Stromal cell of bone marrow (primary cell): ENCODE measurements at places on chromosomes 3 and 15.

DNA sequence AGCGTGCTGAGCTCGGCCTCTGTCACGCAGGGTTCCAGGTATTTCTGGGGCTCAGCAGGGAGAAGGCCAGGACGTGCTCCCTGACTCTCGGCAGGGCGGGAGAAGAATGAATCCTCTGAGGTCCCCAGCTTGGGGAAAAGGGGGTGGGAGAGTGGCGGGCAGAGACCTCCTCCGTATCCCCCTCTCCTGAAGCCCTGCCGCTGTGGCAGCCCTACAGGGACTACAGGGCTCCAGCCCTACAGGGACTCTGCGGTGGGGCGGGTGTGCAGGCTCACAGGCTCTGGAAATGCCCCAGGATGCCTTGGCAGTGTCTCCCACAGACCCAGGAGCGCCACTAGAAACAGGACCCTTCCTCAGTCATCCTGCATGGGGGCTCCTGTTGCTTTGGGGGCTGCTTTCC is 46.2 kb downstream of the HMCES start:
- DNase-seq, result no peak

GRCh38 chr3:138289701-138290100 is 40.0 kb downstream of the NME9 start:
- no peak for DNase-seq

DNA sequence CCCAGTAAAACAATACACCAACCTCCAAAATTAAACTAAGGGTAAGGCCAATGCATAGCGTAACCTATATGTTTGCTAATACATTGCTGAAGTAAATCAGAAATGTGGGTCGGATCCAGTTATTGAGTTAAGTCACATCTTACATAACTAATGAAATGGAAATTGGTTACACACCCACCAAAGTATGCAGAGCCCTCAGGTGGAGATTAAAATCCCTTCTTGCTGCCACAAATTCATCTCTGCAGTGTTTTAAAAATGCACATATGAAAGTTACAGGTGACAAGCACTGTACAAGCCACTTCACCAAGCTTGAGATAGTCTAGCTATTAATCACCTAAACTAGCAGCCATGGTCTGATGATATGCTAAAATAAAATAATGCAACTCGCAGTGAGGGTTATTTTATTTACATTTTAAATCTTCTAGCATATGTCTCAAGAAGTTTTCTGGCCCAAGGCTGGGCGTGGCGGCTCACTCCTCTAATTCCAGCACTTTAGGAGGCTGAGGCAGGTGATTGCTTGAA is 130.6 kb downstream of the AQP9 start:
- no peak for DNase-seq

DNA sequence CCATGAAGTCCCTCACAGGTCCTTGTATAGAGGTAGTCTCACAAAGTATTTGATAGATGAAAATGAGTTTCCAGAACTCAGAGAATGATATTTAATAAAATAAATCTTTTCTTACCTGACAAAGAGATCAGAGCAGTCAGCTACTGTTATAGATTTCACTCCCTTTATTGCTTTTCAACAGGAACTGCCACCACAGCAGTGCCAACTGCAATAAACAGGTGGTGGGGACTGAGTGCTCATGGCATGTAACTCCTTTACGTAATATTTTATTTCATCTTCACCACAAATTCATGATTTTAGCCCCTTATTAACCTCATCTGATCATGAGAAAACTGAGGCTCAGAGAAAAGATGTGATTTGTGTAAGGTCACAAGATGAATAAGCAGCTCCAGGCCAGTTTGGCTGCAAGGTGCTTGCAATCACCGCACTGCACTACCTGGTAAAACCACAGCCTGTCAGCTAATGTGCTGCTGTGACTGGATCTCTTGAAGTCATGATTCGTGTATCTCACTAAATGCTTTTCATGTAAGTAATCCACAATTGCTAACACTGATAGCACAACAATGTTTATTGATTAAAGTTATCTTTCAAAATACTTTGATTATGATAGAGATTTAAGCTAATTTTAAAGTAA is 78.8 kb downstream of the WNT5A start:
- DNase-seq, result no peak

DNA sequence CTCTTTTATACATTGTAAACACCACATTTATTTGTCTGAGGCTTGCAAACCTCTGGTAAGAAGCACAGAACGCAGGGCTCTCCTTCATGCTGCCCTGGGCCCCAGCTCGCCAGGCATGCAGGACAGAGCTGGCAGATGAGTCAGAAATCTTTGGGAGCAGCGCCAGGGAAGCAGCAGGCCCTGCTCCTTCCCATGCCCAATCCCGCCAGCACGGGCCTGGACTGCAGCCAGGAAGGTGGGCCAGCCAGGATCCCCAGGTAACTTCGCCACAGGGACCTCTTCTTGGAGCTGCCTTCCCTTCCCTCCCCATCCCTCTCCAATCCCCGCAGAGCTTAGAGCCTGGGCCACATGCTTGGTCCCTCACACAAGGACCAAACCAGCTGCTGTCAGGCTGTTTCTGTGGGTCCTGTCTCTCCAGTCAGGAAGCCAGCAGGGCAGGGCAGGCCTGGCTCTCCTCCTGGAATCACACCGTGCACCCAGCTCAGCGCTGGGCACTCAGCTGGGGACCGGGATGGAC is 8.8 kb downstream of the STOML1 start:
- peak; percentile 72 for DNase-seq

- DNase-seq, result no peak
Measured at GRCh38 chr15:93179700-93180102, 90.7 kb upstream of the RGMA start.

GRCh38 chr3:184343200-184343876 is 5.9 kb downstream of the FAM131A start:
- DNase-seq, result no peak

DNA sequence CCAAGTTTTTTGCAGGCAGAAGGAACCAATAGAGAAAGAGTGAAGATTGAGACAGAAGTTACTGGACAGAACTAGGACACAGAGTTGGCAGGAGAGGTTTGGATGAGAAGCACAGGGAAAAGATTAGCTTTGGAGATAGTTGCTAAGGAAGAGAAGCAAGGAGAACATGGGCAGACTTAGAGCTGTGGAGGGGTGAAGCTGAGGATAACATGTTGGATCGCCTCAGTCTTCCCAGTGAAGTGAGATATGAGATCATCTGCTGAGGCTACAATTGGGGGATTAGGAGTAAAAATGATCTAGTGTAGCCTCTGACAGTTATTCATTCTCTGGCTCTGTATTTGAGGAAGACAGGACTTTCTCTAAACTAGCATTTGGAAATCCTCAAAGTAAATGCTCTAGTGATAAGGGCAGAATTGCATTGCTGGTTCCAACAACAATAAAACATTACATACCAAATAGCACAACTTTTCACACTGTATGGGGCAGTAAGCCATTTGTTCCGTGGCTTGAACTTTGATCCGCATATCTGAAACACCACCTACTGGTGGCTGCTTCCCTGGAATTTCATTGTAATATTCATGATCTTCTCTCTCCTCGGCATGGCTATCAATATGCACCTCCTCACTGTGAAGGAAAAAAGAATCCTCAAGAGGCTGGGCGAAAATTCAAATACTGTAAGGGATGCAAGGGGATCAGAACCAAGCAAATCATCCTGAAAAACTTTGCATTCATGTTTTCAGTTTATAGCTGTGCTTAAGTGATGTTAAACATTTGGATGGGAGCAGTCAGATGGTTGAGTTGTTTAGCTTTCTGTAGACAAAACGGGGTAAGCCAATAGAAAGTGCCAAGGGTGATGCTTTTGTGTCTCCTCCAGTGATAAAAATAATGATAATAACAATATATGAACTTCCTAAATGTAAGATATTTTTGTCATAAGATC is 22.2 kb upstream of the EID1 start:
- peak; percentile 53 for DNase-seq

GRCh38 chr15:68356778-68357177 is 75.2 kb downstream of the ITGA11 start:
- no peak for DNase-seq

- DNase-seq, result no peak
Measured at GRCh38 chr3:75337226-75337900, 326.8 kb upstream of the FRG2C start.

- no peak for DNase-seq
Measured at GRCh38 chr3:177199206-177199760, 2.0 kb upstream of the TBL1XR1 start.

DNA sequence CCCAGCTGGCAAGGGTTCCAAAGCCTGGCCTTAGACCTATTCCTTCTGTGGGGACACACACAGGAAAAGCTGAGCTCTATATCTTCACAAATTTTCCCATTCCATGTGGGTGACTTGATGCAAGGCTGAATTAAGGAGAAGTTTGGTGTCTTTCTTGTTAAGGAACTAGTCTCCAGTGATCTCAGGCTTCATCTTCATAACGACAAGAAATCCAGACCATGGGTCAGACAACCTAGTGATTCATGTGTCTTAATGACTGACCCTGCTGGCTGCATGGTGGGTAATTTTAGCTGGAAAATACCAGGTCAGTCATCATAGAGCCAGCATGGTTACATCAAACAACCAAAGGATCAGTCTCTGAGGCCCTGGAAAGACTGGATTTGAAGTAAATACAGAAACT is 112.7 kb upstream of the SLC4A7 start:
- DNase-seq, result peak; percentile 57

- DNase-seq, result peak; percentile 50
Measured at GRCh38 chr3:42066516-42067181, 24.5 kb upstream of the TRAK1 start.

- DNase-seq, result no peak
Measured at GRCh38 chr3:41029356-41029755, 169.9 kb upstream of the CTNNB1 start.

GRCh38 chr3:183541235-183541655 is 14.3 kb downstream of the KLHL6 start:
- DNase-seq, result no peak

DNA sequence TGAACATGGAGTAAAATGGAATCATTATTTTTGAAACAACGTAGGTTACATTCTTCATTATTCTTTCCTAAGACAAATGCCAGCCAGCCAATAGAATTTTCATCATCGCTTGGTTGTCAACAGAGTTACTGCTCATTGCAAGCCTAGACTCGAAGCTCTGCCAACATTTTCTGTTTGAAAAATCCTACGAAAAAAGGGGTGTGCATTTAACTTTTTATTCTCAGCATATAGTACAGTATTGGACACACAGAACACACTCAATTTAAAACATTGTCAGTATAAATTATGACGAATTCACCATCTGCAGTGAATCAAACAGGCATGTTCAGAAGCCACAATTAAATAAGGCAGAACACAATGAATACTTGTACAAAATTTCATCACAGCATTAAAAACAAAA is 232.1 kb downstream of the NR1D2 start:
- DNase-seq, result no peak

DNA sequence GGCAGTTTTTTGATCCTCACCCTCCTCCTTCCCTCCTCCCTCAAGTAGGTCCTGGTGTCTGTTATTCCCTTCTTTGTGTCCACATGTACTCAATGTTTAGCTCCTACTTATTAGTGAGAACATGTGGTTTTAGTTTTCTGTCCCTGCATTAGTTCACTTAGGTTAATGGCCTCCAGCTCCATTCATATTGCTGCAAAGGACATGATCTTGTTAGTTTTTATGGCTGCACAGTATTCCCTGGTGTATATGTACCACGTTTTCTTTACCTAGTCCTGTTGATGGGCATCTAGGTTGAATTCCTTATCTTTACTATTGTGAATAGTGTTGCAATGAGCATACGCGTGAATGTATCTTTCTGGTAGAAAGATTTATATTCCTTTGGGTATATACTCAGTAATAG is 61.7 kb upstream of the FGF7 start:
- DNase-seq, result no peak

DNA sequence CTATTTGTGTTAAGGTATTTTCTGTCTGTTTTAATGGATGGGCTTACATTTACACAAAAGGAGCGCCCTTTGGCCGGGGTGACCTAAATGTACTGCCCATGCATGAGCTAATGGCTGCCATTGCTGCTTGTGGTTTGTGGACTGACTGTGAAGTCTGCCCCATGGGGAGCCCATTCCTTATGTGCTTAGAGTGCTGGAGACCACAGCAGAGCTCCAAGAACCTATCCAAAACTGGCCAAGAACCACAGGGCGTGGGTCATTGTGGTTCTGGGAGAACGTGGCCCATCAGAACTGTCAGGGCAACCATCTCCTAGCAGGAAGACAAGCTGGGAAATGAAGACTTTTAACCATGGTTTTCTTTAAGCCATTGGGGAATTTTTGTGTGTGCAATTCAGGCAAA is 105.3 kb downstream of the CHDH start:
- peak; percentile 72 for DNase-seq

GRCh38 chr3:132549890-132550578 is 47.0 kb upstream of the ACKR4 start:
- DNase-seq, result peak; percentile 72

DNA sequence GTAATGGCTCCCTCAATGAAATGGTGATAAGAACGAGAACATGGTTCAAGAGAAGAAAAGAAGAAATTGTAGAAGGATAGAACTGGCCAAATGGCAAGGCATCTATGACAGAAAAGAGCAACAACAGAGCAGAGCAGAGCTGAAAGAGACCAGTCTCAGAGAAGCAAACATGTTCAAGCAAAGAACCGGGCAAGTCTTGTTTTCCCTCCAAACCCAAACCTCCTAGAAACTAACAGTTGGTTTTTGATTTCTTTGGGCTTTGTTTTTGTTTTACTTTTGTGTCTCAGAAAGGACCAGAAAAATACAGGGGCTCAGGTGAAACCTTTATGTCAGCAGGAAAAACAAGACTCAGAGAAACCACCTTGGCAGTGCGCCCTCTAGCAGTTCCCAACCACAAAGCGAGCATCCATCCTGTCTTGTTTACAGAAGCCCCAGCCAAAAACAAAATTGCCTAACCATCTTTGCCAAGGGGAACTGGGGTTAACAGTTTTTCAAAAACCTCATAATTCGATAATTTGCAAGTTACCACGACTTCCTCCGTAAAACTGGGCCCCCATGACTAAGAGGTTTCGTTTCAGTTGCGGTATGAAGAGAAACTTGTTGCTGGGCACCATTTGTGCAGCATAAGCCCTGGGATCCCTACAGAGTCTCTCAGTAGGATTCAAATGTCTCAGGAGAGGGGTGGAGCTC is 159.2 kb upstream of the SLC24A5 start:
- DNase-seq, result peak; percentile 8

- DNase-seq, result no peak
Measured at GRCh38 chr3:23314981-23315762, 112.0 kb downstream of the UBE2E2 start.
